ENCODE measurements at places on chromosomes 7 and 10.

DNA sequence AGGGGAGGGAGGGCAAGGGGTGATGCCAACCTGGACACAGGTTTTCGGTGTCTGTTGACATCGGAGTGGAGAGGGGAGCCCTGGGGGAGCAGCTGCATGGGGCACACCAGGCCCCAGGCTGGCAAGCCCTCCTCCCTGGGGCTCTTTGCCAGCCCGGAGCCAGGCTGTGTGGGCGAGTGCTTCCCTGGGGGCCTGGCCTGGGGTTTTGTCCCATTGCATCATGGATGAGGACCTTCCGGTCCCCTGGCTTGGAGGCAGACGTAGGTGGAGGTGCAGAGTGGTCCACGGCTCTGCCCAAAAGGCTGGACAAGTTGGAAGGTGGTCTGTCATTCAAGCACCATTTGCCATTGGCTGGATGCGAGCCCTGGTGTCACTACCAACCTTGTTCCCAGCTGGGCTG lies 34.8 kb downstream of the ZMIZ1 start:
- no peak for DNase-seq

DNA sequence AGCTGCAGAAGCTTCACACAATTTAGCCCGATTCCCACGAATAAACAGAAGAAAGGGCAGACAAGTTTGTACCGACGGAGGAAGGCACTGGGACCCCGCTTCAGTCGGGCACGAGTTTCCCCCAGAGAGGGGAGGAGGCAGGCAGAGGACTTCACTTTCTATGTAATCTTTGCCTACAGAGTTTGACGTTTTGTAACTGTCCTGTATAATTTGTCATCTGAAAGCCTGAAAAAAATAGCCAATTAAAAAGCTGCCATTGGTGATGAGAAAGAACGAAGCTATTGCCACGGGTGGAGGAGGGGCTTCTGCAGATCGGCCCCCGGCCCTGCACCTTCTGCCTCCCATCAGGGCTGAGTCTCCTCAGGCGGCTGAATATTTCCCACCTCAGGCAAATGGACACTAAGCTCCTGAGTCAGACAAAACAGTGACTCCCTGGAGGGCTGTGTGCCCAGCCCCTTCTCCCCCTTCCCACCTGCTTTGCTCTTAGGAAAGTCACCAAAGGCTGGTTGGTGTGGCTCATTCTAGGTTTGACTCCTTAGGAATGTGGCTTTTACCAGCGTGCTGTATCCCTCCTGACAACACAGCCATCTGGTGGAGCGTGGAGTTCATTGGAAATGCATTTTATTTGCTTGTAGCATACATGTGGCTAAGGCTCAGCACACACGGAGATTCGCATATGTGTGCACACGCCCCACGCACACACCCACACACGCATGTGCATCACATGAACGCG lies 117.4 kb downstream of the VIPR2 start:
- DNase-seq = no peak

DNA sequence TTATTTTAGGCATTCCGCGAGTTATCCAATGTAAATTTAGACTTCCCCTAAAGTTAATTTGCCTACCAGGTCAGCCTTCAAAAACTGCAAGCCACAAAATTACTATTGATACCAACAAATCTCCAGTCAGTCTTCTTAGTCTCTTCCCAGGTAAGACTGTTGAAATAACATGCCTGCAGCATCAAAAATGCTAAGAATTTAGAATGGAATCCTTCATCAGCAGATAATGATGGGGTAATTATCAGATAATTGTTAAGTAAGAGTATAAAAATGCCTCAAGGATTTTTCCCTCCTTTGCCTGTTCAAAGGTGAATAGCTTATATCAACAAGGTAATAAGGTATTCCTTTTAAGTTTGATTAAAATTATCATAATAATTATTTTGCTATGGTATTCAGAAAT lies 228.5 kb downstream of the BBS9 start:
- no peak for DNase-seq

GRCh38 chr7:130150587-130150986 lies 54.6 kb downstream of the TMEM209 start:
- DNase-seq = no peak

DNA sequence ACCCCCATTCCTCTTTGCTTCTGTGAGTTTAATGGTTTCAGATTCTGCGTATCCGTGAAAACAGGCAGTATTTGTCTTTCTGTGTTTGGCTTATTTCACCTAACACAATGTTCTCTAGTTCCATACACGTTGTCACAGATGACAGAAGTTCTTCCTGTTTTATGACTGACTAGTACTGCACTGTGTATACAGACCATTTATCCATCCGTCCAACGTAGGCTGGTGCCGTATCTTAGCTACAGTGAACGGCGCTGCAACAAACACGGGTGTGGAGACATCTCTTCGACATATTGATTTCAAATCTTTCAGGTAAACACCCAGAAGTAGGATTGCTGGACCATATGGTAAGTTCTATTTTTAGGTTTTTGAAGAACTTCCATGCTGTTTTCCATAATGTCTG lies 181.7 kb downstream of the PARD3 start:
- DNase-seq = no peak

DNA sequence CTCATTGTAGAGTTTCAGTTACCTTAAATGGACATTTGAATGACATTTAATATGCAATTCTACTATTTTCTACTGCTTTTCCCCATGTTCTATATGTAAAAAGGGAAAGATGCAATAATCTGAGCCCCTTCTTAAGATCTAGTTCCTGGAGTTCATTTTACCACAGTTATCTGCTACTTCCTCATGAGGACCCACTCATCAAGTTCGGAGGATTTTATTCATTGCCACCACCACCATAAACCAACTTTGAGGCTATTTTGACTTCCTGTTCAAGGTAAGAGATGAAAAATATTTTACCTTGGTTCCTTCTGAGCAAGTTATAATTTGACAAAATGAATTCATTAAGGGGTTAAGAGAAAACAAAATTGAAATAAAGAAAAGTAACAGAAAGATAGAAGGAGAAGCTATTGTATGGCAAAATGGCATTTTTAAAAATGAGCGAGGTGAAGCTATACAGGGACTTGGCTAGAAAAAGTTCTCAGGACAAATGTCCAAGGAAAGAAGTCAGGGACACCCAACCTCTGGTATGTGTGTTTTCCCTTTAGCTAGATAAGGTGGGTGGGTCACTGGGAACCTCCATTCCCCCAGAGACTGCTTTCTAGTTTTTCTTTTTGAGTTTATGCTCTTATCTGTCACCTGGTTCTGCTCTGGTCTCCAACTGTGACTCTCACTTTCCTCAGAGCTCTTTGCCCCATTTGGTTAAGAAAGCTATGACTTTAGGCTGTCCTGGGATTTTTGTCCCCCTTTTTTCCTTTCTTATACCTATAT lies 14.9 kb upstream of the FAM3C start:
- no peak for DNase-seq

- no peak for DNase-seq
Measured at GRCh38 chr10:100575585-100576281, 40.0 kb downstream of the HIF1AN start.

DNA sequence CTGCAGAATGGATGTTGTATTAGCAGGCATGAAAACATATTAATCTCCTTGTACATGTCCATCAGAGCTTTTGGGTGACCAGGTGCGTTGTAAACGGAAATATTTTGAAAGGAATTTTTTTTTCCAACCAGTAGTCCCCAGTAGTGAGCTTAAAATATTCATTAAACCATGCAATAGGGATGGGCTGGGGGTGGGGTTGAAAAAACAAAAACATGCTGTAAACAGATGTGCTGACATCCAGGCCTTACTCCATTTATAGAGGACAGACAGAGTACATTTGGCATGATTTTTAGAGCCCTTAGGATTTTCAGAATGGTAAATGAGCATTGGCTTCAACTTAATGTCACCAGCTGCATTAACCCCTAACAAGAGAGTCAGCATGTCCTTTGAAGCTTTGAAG lies 50.2 kb downstream of the PTPN12 start:
- DNase-seq = no peak

DNA sequence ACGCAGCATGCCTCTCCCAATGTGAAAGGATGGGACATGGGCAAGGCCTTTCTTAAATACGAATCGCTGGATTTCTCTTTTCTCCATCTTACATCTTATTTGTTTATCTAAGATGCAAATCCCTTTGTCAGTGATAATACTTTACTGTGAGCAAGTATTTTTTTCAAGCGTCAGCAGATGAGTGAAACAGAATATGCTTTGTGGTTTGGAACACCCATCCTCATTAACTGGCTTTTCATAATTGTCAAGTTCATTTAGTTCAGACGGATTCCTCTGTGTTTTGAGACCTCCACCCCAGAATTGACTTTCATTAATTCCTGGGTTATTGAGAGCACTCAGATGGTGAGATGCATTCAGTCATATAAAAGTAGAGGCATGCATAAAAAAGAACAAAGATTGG lies 149.8 kb downstream of the NSUN6 start:
- no peak for DNase-seq

GRCh38 chr7:34675749-34676374 lies 17.8 kb downstream of the NPSR1 start:
- DNase-seq = no peak

GRCh38 chr10:78578929-78579328 lies 489.8 kb upstream of the ZMIZ1 start:
- no peak for DNase-seq

DNA sequence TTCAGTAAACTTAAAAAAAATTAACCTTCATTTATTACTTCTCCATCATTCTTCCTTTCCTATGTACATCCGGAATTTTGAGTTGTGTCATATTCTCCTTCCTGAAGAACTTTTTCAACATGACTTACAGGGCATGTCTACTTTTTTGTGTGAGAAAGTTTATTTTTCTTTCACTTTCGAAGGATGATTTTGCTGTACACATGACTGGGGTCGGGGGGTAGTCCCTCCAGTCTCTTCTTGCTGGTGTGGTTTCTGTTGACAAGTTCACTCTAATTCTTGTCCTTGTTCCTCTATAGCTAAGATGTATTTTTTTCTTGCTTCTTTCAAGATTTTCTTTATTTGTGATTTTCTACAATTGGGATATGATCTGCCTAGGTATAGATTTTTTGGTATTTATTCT lies 55.8 kb downstream of the INPP5A start:
- DNase-seq = no peak

GRCh38 chr7:77904252-77904651 lies 105.7 kb downstream of the PHTF2 start:
- DNase-seq = no peak

DNA sequence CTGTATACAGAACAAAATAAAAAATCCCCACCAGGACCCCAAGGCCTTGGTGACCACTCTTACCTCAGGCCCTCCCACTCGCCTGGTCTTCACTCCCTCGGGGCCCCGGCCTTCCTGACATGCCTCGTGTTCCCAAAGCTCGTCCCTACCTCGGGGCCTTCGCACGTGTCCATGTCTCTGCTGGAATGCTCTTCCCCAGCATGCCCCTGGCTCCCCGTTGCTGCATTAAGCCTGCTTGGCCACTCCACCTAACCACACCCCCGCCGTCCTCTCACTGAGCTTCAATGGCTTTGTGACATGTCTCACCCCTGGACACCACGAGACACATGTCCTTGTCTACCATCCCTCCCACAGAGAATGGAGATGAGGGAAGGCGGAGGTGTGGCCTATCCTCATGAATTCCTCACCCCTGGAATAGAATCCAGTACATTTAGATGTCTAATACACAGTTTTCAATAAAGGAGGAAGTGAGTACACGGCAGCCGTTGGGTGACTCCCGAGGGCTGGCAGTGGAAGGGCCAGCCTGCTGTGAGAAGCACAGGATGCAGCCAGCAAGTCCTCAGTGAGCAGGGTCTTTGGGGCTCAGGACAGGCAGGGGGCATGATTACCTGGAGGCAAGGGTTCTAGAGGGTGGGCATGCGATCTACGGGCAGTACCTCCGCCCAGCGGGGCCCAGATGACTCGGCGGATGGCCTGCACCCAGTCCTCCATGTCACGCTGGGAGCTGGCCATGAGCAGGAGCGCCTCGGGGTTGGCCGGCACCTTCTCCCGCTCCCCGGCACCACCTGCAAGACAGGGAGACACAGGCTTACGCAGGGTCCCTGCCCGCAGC lies 125.7 kb downstream of the ARHGAP22 start:
- no peak for DNase-seq

- DNase-seq = no peak
Measured at GRCh38 chr10:47368431-47369180, 15.5 kb downstream of the ZNF488 start.

DNA sequence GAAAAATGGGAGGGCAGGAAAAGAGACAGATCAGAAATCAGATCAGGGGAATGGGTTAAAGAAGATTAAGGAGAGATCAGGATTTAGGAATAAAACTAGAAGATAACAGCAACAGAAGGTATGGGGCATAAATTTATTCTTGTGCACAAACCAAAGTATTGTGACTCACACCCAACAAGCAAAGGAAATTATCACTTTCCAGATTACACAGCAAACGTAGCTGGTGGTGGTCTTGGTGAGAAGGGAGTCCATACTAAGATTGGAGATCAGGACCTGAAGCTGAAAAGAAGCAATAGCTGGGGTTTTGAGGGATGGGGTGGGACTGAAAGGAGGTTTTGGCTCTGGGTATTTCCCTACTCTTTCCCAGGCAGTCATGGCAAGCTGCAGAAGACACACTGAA lies 3.5 kb upstream of the MYOZ1 start:
- no peak for DNase-seq

GRCh38 chr7:43656997-43657396 lies 72.3 kb downstream of the COA1 start:
- DNase-seq = no peak

DNA sequence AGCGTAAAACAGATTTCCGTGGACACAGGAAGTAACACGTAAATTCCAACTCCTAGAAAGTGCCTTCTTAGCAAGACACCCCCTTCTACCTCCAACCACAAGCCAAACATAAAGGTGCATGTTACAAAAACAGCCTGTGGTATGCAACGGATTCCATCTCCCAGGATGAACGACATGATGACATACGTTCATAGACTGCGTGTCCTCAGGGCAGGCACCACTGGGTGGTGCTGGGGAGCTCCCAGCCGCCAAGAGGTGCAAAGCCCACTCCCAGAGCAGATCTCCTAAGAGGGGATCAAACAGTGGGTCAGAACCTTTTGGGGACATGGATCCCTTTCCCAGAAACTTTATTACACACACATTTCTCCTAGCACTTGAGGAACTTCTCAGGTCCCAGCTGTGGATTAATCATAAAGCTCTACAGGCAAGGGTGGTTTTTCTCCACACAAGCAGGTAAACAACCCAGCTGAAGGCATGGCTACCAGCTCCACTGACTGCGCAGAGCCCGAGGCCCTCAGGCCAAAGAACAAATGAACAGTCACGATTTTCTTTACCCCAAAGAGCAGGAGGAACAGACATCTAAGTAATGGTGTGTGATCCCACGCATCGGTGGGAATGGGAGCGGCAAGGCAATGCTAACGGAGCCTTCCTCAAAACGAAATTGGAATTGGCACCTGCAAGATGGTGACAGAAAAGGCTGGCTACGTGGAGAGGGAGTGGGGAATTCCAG lies 13.8 kb downstream of the PSAP start:
- no peak for DNase-seq

GRCh38 chr10:26829810-26830515 lies 30.8 kb downstream of the ABI1 start:
- no peak for DNase-seq
